ENCODE measurements at places on chromosomes 4 and X.

- DNase-seq, result peak; percentile 58
These were observed 32.8 kb downstream of the MGARP start for GRCh38 chr4:139247241-139247640.

GRCh38 chr4:12979797-12980196 lies 504.3 kb downstream of the RAB28 start:
- no peak for DNase-seq

DNA sequence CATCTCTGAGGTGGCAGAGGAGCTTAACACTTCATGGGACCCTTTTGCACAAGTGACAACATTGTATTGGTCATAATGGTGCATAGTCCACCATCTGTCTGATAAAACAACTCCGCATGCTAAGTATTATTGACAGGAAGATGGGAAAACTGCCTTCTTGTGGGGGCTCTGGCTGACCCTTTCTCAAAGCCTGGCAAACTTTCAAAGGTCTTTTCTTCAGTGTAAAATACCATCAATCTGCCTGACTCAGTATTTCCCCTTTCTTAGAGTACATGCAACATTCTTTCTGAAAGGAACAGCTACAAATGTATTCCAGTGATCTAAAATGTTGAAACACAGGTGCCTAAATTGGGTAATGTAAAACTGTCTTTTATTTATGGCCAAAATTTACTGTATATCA lies 89.1 kb downstream of the NAA11 start:
- DNase-seq, result no peak

DNA sequence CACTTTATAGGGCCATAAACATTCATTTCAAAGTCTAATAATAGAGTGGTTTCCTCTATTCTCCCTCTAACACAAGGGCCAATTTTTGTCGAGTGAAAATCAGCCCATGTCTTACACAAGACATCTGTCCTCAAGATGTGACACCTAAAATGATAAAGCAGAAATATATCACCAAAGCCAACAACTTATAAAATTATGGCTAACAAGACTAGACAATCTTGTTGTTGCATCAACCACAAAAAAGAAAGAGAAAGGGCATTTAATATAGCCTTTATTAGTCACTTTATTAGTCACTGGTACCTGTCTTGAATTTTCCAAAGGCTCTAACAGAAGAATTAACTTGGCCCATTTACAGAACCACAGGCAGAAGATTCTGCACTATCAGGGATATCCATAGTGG lies 161.6 kb downstream of the SMIM20 start:
- DNase-seq, result peak; percentile 15

- DNase-seq, result peak; percentile 96
These were observed 35.1 kb upstream of the CYP2U1 start for GRCh38 chr4:107896158-107896645.

- DNase-seq, result peak; percentile 22
These were observed 32.5 kb downstream of the AKAP4 start for GRCh38 chrX:50168241-50168687.

GRCh38 chrX:151776181-151776731 lies 41.7 kb downstream of the CNGA2 start:
- no peak for DNase-seq

DNA sequence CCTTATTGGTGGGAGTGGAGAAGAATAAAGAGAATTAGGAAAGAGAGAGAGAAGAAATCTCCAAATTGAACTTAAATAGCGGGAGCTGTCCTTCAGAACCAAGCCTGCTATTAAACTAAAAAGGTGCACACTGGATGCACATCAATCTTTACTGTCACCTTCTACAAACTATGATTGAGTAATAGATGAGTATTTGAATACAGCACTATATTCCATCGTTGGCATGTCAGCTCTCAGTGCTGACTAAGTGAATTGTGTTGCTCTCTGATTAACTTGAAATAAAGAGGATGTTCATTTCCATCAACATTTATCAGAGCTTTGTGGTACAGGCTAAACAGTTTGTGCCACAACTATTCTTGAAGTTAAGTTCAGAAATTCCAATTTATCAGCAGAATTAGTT lies 143.7 kb upstream of the PABPC4L start:
- DNase-seq, result no peak

DNA sequence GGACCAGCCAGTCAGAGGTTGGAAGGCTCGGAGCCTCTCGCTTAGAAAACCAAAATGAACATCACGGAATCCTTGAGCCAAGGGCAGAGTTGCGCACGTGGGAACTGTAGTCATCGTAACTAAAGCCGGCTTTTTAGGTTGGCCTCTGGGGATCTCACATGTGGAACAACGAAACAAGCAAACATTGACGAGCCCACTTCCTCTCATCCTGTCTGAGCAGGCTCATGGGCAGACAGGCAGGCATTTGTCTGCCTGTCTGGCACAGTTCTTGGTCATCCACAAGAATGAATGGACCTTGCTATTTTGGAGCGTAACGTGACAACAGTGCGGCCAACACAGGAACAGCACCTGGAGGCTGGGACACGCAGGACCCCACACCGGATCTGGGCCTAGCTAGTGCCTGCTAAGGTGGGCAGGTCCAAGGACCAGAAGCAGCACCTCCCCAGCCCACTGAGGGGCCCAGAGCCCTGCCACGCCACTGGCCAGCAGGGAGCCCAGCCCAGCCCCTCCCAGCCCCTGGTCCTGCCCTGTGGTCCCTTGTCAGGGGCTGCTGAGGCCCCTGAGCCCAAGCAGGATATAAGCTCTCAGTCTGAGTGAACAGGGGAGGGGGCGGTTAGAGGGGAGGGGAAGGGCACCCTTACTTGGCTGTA lies 9.2 kb upstream of the TREX2 start:
- no peak for DNase-seq

DNA sequence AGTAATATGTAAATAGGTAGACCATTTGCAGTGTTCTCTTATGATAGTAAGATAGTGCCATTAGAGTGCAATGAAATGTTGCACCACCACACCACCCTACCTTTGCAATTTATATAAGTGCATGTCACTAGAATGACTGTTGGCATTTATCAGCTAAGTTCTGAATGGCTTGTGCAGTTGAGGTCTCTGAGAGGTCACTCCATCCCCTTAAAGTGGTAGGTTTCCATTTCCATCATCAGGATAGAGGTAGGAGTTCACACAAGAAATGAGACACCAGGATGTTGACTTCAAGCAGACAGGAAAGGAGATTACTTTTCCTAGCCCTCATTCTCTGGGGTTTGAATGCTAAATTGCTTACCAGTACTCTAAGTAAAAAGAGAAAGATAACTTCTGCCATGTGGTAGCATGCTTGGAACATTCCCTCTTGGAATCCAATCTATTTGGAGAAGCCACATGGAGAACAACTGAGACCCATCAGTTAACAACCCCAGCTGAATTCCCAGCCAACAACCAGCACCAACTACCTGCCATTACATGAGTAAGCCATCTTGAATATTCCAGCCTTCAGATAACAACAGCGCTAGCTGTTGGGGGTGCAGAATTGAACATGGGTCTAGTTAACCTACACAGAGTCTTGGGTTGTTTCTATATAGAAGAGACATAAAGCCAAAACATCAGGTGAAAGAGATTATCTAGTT lies 6.7 kb upstream of the LRBA start:
- DNase-seq, result no peak

DNA sequence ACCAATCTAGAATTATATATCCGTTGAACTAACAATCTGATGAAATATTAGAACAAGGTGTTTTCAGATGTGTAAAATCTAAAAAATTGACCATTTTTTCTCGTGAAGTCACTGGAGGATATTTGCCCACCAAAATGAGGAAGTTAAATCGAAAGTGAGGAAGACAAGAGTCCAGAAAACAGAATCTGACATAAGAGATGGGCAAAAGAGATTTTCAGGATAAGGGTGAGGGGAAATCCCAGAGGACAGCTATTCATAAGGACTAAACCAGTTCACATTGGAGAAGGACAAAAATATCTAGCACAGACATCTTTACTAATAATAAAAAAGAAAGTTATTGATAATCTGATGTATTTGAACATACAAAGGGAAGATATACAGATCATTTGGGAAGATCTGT lies 18.7 kb upstream of the ALG13 start:
- DNase-seq, result no peak

- no peak for DNase-seq
These were observed 139.5 kb downstream of the STIM2 start for GRCh38 chr4:27000122-27000521.

- DNase-seq, result peak; percentile 70
These were observed 315.9 kb downstream of the MAPK10 start for GRCh38 chr4:86043755-86044592.

- DNase-seq, result no peak
These were observed 21.9 kb downstream of the GPRIN3 start for GRCh38 chr4:89285745-89286144.

- no peak for DNase-seq
These were observed 815.8 kb downstream of the TRIML1 start for GRCh38 chr4:188955066-188955465.

- DNase-seq, result no peak
These were observed 45.5 kb downstream of the TSPAN7 start for GRCh38 chrX:38606821-38607220.

DNA sequence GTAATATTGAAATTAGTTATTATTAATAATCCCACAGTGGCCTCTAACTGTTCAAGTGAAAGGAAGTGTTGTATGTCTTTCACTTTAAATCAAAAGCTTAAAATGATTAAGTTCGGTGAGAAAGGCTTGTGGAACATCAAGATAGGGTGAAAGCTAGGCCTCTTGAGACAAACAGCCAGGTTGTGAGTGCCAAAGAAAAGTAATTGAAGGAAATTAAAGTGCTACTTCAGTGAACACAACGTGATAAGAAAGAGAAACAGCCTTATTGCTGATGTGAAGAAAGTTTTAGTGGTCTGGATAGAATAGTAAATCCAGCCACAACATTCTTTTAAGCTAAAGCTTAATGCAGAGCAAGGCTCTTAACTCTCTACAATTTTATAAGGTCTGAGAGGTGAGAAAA lies 42.6 kb upstream of the IL13RA2 start:
- DNase-seq, result no peak

GRCh38 chrX:68721546-68721945 lies 74.1 kb downstream of the STARD8 start:
- no peak for DNase-seq

DNA sequence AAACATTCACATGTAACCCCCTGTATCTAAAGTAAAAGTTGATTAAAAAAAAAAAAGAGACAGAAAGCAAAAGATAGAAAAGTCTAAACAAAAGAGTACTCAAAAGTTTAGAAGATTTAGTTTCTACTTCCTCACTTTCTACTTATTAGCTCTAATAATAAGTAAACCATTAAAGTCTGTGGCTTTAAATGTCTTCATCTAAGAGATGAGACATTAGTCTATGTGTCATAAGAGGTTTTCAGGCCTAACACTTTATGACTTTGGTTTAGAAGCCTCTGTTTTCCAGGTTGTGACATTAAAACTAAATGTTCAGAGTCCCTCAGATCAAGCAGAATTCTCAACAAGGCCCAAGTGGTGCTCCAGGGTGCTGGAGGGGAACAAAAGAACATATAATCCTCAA lies 42.2 kb upstream of the GUCY1A1 start:
- no peak for DNase-seq

- peak; percentile 14 for DNase-seq
These were observed 30.6 kb downstream of the LONRF3 start for GRCh38 chrX:119004920-119005524.

DNA sequence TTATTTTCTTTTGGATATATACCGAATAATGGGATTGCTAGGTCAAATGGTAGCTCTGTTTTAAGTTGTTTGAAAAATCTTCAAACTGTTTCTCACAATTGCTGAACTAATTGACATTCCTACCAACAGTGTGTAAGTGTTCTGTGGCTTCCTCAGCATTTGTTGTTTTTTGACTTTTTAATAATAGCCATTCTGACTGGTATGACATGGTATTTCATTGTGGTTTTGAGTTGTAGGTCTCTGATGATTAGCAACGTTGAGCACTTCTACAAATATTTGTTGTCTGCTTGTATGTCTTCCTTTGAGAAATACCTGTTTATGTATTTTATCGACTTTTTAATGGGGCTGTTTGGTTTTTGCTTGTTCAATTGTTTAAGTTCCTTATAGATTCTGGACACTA lies 680.1 kb upstream of the GRIA3 start:
- DNase-seq, result peak; percentile 26

DNA sequence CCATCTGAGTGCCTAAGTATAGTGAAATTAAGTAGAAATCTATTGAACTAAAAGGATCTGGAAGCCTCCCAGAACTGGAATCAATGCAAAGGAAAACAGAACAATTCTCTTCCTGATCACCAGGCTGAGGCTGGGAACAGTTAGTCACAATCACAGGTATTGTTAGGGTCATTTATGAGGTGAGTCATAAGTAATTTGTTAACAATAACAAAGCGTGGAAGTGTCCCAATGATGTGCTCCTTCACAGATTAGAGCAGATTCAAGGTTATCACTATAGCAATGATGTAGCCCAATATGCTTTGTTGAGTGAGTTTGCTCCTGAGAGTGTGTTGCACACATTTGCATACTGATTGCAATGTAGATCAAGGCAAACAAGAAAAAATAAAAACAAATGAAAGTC lies 228.1 kb downstream of the ZNF674 start:
- DNase-seq, result no peak

DNA sequence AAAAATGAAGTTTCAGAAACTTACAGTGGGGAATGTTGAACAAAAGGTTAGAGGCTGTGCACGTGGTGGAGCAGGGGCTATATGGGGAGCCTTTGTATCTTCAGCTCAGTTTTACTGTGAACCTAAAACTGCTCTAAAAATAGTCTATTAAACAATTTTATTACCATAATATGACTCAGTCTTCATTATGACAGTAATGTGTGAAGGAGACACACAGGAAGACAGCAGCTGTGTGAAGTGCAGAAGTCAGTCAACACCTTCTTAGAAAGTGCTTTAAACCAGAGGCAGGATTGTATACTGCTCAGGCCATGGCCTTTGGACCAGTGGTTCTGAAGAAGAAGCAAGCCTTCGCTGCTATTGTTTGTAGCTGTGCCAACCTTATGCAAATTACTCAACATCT lies 89.7 kb downstream of the ARHGAP10 start:
- no peak for DNase-seq

- no peak for DNase-seq
These were observed 109.9 kb downstream of the AFF1 start for GRCh38 chr4:87044511-87045233.

DNA sequence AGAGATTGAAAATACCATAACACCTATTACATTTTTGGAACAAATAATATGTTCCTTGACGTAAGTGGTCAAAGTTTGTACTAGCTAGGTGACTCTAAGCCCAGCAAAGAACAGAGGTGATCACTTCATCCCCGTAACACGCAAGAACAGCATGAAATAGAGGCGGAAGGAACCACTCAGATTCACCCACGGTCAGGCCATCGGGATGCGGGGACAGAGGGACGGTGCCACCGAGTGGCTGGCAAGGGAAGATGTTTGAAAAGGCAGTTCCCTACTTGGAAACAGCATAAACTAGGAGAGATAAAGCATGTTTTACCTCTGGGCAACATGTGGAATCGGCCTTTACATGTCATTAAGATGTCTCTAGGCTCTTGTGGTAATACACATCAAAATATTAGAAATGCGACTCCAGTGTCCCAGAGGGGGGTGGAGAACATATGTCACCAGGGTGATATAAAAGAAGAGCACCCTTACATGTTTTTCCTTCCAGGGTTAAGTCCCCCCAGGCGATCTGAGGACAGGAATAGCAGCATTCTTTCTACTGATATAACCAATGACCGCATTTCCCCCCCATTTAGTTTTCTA lies 84.0 kb downstream of the PHKA2 start:
- no peak for DNase-seq

Measured in fibroblast of skin of abdomen (primary cell).